ENCODE measurements at places on chromosomes 5 and 9. TPM values are rescaled to one million over a fixed set of nuclear protein-coding genes. Genes with fewer than 3 reads are reported as not detected.

Gene ARHGEF37
- total RNA-seq, result not detected

Gene GM2A
- 39.8 TPM for total RNA-seq

Gene IL13
- not detected for total RNA-seq

Gene GPX8
- 64.4 TPM for total RNA-seq

Gene CNTNAP3
- 18.0 TPM for total RNA-seq
